ENCODE measurements at places on chromosomes 3 and 15.

- no peak for DNase-seq
These were observed 192.7 kb upstream of the LRIG1 start for GRCh38 chr3:66693461-66694031.

DNA sequence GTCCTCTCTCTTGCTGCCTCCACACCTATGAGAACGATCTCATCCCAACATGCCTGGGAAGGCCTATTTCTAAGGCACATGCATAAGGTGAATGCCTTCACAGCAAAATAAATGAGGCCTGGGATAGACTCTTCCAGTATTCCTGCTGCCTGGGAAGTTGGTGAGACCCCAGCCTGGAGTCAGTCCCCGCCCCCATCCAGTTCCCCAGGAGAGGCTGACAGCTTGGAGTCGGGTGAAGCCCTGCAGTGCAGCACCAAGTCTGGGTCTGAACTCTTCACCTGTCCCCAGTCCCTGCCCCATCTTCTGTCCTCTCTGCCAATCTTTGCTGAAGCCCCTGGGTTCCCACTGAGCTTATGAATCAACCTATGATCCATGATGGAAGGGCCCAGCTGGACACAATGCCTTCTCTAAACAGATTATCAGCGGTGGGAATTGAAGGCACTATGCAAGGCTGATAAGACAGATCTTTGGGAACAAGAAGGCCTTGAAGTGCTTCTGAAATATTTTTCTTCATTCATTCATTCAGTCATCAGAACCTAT is 10.2 kb upstream of the APBA2 start:
- DNase-seq = no peak

GRCh38 chr3:165903885-165904630 is 66.8 kb upstream of the BCHE start:
- DNase-seq = no peak

GRCh38 chr15:52005748-52006701 is 13.0 kb upstream of the MAPK6 start:
- no peak for DNase-seq

DNA sequence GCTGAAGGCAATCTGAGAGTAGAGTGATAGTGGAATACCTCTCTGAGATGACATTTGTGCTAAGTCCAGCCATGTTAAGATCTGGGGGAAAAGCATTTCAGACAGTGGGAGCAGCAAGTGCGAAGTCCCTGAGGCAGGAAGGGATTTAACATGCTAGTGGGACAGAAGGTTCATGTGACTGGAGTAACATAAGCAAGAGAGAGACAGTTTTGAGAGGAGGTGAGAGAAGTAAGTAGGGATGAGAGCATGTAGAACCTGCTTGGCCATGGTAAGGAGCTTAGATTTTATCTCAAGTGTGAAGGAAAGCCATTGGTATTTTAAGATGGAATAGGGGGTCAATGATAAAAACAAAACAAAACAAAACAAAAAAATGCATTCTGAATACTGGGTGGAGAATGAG is 358.6 kb upstream of the KCNH8 start:
- DNase-seq = no peak

- DNase-seq = no peak
These were observed 14.0 kb upstream of the GK5 start for GRCh38 chr3:142239421-142239820.

DNA sequence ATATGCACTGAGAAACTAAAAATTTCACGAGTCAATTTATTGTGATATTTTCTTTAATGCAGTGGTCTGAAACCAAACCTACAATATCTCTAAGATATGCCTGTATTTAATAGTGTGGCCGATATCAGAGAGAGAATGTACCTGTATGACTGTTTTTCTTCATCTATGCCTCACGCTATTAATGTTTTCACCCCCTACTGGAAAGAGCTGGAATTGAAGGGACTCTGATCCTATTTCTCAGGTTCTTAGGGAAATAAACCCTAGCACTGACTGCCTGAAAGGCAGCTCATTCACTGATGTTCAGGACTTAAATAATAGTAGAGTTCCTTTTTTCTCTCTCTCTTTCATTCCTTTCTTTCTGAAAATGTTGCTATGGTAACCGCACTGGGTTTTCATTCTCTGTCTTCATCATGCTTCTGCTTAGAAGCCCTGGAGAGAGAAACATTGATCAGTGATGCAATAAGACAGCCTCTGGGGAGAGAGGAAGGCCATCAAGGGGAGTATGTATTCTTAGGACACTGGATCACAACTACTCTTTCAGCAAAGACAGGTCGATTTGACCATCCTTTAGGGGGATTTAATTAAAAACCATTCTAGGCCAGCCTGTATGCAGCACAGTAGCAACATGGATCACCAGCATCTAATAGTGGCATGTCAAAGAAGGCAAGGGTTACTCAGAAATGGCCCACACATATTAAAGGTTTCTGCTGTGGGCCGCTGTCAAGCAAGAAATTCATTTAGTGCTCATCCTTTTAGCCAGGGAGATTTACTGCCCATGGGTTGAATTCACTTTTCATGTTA is 1135.7 kb downstream of the IGSF11 start:
- DNase-seq = no peak

Measured in stimulated activated CD8-positive, alpha-beta memory T cell treated with anti-CD3 and anti-CD28 coated beads, Interleukin-7, amount 100 ng/mL, for 4 hours (primary cell).